ENCODE measurements at places on chromosomes 2 and 18.
A peak's percentile ranks its signal among the peaks of the same experiment; 100 is the strongest.

GRCh38 chr18:79725486-79725885 lies 45.9 kb downstream of the CTDP1 start:
- no peaks in the 10 kb centered on the region for H3K27me3 ChIP-seq
- peaks cover 39% of the 10 kb centered on the region for H3K36me3 ChIP-seq
- no peak overlapping the region for H3K4me3 ChIP-seq
- H3K4me1 ChIP-seq = no peaks in the 10 kb centered on the region

DNA sequence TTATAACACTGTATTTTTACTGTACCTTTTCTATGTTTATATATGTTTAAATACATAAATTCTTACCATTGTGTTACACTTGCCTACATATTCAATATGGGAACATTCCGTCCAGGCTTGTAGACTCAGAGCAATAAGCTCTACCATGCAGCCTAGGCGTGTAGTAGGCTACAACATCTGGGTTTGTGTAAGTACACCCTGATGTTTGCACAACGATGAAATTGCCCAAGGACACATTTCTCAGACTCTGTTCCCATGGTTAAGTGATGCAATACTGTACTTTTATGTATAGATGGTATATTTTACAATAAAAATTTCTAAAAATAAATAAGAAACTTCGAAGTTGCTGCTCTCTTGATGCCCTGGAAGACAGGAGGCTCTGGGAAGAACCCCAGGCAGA lies 38.4 kb downstream of the YPEL5 start:
- no peaks in the 10 kb centered on the region for H3K27me3 ChIP-seq
- no peaks in the 10 kb centered on the region for H3K36me3 ChIP-seq
- H3K4me1 ChIP-seq = no peaks in the 10 kb centered on the region
- DNase-seq = no peak
- no peak overlapping the region for H3K27ac ChIP-seq
- H3K4me3 ChIP-seq = no peak overlapping the region

DNA sequence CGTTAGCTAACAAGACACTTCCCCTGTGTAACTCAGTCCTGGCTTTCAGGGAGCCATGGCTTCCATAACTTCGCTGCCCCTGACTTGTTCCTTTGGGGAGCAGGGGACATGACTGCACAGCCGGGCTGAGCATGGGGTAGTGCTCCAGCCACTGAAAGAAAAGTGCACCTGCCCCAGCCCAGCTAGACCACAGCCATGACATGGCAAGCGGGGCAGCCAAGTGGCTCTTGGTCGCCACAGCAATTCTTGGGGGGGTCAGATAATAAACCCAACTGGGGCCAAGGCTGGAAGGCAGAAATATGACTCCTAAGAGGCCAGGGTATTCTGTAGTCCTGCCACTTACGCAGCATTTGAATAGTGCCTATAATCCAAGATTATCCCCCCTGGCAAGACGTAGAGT lies 289.1 kb downstream of the GBX2 start:
- no peaks in the 10 kb centered on the region for H3K27me3 ChIP-seq
- H3K4me3 ChIP-seq = no peak overlapping the region
- no peak overlapping the region for H3K27ac ChIP-seq
- no peaks in the 10 kb centered on the region for H3K36me3 ChIP-seq
- H3K4me1 ChIP-seq = no peaks in the 10 kb centered on the region
- DNase-seq = no peak

- H3K27me3 ChIP-seq = peaks cover 58% of the 10 kb centered on the region
- H3K4me1 ChIP-seq = peaks cover 5% of the 10 kb centered on the region
- H3K36me3 ChIP-seq = no peaks in the 10 kb centered on the region
- no peak overlapping the region for H3K27ac ChIP-seq
- H3K4me3 ChIP-seq = no peak overlapping the region
Measured at GRCh38 chr18:37483221-37483971, 82.2 kb downstream of the CELF4 start.

GRCh38 chr2:10956006-10956790 lies 44.5 kb downstream of the KCNF1 start:
- no peak for DNase-seq
- no peaks in the 10 kb centered on the region for H3K4me1 ChIP-seq
- H3K36me3 ChIP-seq = peaks cover 6% of the 10 kb centered on the region

GRCh38 chr2:59575191-59575590 lies 978.3 kb downstream of the BCL11A start:
- H3K36me3 ChIP-seq = no peaks in the 10 kb centered on the region
- no peak for DNase-seq
- no peak overlapping the region for H3K27ac ChIP-seq
- no peaks in the 10 kb centered on the region for H3K4me1 ChIP-seq
- H3K27me3 ChIP-seq = no peaks in the 10 kb centered on the region

- H3K4me1 ChIP-seq = peaks cover 32% of the 10 kb centered on the region
- peak overlapping the region; percentile 36 for H3K27ac ChIP-seq
- H3K27me3 ChIP-seq = no peaks in the 10 kb centered on the region
- H3K4me3 ChIP-seq = no peak overlapping the region
- no peaks in the 10 kb centered on the region for H3K36me3 ChIP-seq
- DNase-seq = no peak
Measured at GRCh38 chr2:64273524-64274398, 129.5 kb upstream of the PELI1 start.

DNA sequence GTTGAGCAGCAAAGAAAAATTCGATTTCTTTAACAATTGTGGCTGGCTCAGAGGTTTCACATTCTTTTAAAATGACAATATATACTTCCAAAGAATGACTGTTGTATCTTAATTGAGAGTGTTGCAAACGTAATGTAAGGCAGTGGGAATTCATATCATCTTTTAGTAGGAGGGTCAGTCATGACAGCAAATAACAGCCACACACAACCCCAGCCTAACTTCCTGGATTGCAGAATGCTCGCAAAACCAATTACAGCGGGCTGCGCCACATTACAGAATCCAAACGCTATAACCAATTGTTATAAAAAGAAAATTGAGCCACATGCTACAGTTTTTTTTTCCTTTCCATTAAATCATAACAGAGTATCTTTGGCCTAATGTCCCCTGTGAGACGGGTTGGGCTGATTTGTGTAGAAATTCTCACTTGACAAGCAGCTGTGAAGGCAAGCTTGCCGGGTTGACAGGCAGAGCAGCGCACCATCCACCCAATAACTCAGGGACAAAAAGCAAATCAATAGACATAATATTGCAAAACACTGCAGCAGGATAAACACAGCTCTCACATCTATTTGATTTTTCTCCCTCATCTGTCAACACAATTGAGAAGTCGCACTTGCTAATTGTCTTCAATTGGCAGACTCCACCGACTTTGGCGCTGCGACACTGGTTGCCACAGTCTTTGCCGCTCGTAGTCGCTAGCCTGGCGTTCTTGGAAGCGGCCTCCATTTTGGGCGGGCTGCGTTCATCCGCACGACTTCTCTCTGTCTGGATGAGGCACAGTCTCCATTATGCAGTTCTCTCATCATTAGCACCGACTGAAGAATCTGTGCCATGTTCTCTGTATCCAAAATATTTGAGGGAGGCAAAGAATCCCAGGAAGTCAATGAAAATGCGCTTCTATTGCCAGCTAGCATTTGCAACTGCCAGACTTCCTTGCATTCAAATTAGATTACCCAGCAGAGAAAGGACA lies 95.0 kb upstream of the CCDC68 start:
- H3K27me3 ChIP-seq = peaks cover 6% of the 10 kb centered on the region
- no peaks in the 10 kb centered on the region for H3K4me1 ChIP-seq
- no peak overlapping the region for H3K27ac ChIP-seq
- no peaks in the 10 kb centered on the region for H3K36me3 ChIP-seq

GRCh38 chr2:68765739-68766375 lies 31.2 kb downstream of the ARHGAP25 start:
- peaks cover 100% of the 10 kb centered on the region for H3K4me1 ChIP-seq
- H3K36me3 ChIP-seq = no peaks in the 10 kb centered on the region
- H3K27ac ChIP-seq = peak overlapping the region; percentile 89
- no peaks in the 10 kb centered on the region for H3K27me3 ChIP-seq
- peak overlapping the region; percentile 77 for H3K4me3 ChIP-seq

GRCh38 chr2:154912215-154912614 lies 213.7 kb downstream of the KCNJ3 start:
- H3K4me1 ChIP-seq = no peaks in the 10 kb centered on the region
- H3K4me3 ChIP-seq = no peak overlapping the region
- DNase-seq = no peak
- H3K27me3 ChIP-seq = no peaks in the 10 kb centered on the region

DNA sequence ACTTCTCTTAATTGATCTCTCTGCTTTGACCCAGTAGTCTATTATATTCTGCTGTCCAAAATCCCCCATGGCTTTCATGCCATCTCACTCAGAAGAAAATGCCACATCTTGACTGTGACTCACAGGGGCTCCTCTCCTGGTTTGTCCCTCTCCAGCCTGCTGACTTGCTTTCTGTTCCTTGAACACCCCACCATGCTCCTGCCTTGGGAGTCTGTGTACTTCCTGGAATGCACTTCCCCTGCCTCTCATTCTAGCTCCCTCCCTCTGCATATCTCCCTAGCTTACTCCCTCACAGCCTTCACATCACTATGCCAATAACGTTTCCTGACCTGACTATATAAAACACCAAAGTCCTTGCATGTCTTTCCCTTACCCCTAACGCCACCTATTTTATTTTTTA lies 167.2 kb downstream of the TRIB2 start:
- peaks cover 5% of the 10 kb centered on the region for H3K4me1 ChIP-seq
- no peaks in the 10 kb centered on the region for H3K36me3 ChIP-seq
- H3K4me3 ChIP-seq = no peak overlapping the region
- no peak for DNase-seq

DNA sequence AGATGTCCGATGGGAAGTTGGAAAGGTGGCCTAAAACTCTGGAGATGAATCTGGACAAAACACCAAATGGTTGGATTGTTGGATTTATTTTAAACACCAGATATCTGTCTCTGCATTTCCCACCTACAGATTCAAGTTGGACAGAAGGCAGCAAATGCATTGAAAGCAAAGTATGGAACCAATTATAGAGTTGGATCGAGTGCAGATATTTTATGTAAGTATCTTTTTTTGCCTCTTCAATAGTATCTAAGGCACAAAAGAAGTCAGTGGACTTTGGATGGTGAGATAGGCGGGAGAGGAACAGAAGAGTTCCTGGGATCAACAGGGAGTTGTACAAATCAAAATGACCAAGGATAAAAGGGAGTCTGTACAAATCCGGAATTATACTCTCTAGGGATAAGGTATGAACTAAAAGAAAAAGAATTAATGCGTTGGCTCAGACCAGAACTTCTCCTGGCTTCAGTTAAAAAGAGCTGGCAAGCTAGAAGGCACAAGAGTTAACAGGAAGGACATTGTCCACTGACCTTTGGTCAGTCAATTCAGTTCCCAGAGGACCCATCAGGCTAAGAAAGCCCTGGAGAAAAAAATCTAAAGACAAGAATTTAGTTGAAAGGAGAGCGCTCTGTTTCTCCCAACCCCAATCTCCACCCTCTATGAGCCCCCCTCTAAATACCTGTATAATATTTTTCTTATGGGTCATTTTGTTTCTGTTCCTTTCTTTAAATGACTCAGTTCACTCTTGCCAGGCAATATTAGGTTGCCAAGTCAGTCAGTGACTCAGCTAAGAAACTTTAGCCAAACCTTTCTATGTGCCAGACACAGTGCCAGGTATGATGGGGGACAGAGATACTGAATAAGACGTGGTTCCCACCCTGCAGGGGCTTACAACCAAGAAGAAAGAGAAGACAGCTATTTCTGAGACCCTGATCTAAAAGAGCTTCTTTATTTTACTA lies 29.1 kb downstream of the CPO start:
- no peak overlapping the region for H3K4me3 ChIP-seq
- no peaks in the 10 kb centered on the region for H3K36me3 ChIP-seq
- H3K27me3 ChIP-seq = no peaks in the 10 kb centered on the region
- no peak overlapping the region for H3K27ac ChIP-seq
- DNase-seq = no peak

- DNase-seq = peak; percentile 0
- H3K27ac ChIP-seq = no peak overlapping the region
- peaks cover 12% of the 10 kb centered on the region for H3K4me1 ChIP-seq
- H3K27me3 ChIP-seq = peaks cover 6% of the 10 kb centered on the region
Measured at GRCh38 chr18:26710470-26711096, 154.9 kb downstream of the AQP4 start.

DNA sequence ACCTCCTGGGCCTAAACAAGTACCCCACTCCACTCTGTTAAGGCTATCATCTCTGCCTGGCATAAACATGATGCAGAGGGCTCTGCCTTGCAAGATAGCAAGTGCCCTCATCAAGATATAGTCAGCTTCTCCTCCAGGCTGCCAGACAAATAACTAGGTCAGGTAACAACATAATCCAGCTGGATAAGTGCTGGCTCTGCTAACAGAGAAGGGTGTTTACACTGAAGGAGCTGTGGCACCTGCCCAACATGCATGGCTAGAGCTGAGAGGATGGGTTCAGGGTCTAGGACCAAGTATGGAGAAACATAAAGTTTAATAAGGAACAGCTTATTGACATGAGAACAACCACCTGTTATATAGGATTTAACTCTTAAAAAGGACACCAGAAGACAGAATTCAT lies 42.8 kb downstream of the DLGAP1 start:
- H3K36me3 ChIP-seq = peaks cover 2% of the 10 kb centered on the region
- H3K4me1 ChIP-seq = no peaks in the 10 kb centered on the region
- no peak overlapping the region for H3K4me3 ChIP-seq
- H3K27me3 ChIP-seq = no peaks in the 10 kb centered on the region
- H3K27ac ChIP-seq = no peak overlapping the region
- DNase-seq = no peak

GRCh38 chr2:7116511-7116910 lies 199.3 kb downstream of the RNF144A start:
- DNase-seq = no peak
- no peaks in the 10 kb centered on the region for H3K27me3 ChIP-seq
- H3K27ac ChIP-seq = no peak overlapping the region
- no peak overlapping the region for H3K4me3 ChIP-seq

DNA sequence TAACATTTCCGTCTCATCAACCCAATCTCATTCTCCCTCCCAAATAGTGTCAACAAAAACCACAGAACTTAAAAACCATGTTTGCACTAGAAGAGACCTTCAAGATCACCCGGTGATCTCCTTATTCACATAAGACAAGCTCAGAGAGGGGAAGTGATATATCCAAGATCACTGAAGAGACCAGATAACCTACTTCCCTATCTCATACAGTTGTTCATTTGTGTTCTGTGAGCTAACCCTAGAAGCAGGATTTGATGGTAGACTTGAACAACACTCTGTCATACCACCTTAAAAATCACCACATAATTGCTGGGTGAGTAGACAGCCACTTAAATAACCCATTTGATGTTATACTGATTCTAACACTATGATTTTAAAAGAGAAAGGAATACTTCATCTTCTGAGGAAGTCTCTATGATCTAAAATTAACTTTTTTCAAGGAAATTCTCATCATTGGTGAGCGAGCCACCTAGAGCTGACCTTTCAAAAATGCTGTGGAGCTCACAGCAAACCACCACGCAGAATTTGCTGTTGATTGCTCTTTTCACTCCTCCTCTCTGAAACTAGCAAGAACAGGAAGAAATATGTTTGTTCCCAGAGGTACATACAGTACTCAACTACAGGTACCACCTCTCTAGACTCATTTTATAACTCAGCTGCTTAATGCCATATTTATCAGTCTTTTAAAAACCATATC lies 15.1 kb downstream of the AAK1 start:
- H3K36me3 ChIP-seq = peaks cover 2% of the 10 kb centered on the region
- H3K4me3 ChIP-seq = no peak overlapping the region
- H3K27ac ChIP-seq = no peak overlapping the region
- no peaks in the 10 kb centered on the region for H3K27me3 ChIP-seq
- H3K4me1 ChIP-seq = peaks cover 30% of the 10 kb centered on the region
